Activated T-helper 1 cell treated with anti-CD3 and anti-CD28 coated beads, Interleukin-2, amount 50 U/mL, for 16 hours (primary cell): ENCODE measurements at places on chromosomes 1 and 21.
A peak's percentile ranks its signal among the peaks of the same experiment; 100 is the strongest.

DNA sequence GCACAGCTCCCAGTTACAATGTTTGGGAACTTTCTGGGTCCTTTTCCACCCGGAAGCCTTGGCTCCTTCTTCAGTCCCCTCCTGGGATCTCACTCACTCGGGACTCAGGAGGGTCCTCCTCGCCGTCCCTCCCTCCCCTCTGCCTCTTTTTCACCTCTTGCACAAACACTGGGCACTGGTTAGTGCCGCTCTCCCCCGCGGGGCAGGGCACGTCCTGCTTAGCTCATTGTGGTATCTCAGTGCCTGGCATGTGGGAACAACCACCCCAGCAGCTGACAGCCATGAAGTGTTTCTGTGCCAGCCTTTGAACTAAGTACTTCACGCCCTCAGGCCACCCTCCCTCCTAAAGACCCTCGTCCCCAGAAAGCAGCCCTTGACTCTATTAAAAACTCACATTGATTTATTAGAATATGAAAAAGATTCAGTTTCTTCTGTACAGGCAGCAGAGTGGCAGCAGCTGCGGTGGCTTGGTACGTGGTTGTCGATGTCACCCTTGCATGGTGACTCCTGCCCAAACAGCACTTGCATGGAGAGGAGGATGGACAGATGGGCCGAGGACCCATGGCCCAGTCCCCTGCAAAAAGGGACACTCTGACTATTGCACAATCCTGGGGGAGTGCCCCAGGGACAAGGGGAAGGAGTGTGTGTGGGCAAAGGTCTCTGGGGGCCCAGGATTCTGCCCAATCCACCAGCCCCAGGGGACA, 56.3 kb downstream of the SLC9A1 start:
- no peak for DNase-seq

GRCh38 chr1:229086091-229086490, 184.8 kb upstream of the RAB4A start:
- DNase-seq: no peak

DNA sequence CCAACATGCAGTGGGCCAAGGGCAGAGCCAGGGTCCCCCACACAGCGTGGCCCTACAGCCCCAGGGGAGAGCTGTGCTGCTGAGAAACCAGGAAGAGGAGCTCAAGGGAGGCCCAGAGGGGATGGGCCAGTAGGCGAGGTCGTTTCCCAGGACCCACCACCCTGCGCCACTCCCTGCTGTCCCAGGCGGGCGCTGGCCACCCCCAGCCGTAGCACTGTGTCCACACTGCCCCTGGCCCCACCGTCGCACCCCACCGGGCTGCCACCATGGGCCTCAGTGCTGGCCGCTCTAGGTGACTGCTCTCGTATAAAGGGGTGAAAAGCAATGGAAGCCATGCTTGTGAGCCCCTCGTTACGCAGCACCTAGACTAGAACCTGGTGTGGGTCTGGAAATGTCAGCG, 22.4 kb downstream of the NADK start:
- no peak for DNase-seq

DNA sequence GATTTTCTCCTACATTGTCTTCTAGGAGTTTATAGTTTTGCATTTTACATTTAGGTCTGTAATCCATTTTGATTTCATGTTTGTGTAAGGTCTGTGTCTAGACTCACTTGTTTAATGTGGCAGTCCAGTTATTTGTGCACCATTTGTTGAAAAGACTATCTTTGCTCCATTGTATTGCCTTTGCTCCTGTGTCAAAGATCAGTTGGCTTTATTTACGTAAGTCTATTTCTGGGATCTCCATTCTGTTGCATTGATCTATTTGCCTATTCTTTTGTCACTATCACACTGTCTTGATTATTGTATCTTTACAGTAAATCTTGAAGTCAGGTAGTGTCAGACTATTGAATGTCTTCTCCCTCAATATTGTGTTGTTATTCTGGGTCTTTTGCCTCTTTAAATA, 49.7 kb upstream of the RGS2 start:
- no peak for DNase-seq

DNA sequence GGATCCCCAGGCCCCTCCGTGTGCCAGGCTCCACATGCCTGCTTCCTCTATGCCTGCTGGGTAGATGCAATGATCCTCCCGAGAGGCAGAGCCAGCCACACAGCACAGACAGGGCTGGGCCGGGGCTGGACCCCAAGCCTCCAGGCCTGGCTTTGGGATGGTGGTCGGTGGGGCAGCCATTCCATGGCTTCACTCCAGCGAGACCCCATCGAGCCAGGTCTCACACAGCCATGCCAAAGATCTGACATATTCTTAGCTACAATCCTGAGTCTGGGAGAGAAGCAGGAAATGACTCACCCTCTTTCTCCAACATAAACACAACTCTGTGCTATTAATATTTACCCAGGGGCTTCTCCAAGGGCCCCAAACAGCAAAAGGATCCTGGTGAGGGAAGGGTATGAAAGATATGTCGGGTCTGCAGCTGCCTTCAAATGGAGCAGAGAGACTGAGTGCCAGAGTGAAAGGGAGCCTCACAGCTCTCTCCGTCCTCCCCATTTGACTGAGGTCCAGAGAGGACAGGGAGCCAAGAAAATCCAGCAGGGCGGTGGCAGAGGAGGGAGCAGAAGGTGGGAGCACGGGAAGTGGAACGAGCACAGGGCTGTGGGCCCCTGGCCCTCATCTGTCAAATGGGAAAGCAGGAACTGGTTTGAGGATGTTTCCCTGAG, 639.5 kb downstream of the MATN1 start:
- DNase-seq: no peak

GRCh38 chr21:25700741-25701140, 34.0 kb downstream of the ATP5PF start:
- DNase-seq: no peak

DNA sequence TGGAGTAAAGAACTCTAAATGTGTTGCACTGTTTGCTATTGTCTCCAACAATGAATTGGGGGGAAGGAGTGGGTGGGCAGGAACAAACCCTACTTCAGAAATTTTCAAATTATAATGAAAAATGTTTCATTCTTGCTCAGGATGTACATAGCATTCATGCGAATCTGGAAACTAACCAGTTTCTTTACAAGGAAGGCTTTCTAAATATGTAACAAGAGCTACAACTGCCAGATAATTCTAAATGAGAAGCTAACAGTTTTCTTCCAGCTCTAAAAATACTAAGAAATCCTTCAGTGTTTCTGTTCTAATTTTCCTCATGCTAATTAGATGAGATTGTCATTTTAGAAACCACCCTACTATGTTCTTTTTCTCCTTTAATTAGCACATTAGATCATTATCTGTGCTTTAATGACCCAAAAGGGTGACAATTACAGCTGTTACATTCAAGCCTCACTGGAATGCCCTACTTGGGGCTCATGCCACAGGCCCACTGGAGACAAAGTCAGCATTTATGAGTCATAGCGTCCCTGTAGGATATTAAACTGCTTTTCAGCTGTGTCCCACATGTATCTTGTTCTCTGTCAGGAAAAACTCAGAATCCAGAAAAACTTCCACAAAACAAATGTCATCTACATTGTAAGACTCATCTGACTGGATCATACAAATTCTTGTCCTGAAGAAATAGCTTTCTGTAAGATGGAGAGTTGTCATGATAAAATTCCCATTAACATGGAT, 804.6 kb upstream of the CXADR start:
- DNase-seq: no peak

DNA sequence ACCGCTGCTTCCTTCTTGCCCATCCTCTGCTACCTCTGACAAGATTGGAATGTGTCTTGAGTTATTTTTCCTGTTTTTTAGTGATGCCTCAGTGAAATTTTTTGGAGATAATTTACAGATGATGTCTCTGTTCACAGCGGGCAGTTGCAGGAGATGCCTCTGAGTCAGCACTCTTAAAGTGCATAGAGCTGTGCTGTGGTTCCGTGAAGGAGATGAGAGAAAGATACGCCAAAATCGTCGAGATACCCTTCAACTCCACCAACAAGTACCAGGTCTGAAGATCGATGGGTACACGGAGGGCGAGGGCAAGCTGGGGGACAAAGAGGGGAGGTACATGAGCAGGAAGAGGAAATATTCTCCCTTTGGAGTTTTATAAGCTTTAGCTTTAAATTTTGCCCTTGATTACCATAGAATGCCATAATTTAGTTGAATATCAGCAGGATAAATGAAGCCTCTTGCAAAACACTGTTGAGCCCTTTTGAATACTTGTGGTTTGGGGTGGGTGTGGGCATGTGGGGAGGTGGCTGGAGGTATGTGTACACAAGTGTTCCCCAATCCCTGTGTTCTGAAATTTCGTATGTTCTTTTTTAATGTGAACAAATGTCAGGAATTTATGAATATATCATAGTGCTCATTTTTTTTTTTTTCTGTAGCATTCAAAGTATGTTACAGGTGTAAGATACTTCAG, 19.8 kb downstream of the ATP1A1 start:
- no peak for DNase-seq

- DNase-seq: no peak
Measured at GRCh38 chr1:82813386-82813785, 1012.7 kb downstream of the ADGRL2 start.

DNA sequence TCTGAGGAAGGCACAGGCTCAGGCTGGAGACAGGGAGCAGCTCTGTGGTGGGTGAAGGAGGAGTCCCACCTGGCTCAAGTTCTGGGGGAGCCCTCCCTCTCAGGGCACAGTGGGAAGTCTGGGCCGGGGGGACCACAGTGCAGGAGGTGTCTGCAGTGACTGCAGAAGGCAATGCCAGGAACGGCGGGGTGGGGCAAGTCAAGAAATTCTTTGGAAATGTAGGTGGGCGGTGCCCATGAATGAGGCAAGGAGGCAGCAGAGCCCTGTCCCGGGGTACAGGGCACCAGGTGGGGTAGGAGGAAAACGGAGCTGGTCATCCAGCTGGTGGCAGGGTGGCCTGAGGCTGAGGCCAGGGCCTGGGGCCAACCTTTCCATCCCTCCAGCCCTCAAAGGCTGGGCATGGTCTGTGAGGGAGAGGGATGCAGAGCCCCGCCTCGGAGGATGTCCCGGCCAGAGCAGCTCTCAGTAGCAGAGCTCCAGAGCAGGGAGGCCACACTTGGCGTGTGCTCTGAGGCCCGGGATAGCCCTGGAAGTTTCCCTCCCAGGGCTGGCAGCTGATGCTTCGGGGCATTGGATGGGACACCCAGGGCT, 4.7 kb downstream of the TFF3 start:
- no peak for DNase-seq

- no peak for DNase-seq
Measured at GRCh38 chr1:31702836-31703404, 897 bp downstream of the COL16A1 start.

- peak; percentile 15 for DNase-seq
Measured at GRCh38 chr1:185595835-185596667, 138.1 kb upstream of the HMCN1 start.

DNA sequence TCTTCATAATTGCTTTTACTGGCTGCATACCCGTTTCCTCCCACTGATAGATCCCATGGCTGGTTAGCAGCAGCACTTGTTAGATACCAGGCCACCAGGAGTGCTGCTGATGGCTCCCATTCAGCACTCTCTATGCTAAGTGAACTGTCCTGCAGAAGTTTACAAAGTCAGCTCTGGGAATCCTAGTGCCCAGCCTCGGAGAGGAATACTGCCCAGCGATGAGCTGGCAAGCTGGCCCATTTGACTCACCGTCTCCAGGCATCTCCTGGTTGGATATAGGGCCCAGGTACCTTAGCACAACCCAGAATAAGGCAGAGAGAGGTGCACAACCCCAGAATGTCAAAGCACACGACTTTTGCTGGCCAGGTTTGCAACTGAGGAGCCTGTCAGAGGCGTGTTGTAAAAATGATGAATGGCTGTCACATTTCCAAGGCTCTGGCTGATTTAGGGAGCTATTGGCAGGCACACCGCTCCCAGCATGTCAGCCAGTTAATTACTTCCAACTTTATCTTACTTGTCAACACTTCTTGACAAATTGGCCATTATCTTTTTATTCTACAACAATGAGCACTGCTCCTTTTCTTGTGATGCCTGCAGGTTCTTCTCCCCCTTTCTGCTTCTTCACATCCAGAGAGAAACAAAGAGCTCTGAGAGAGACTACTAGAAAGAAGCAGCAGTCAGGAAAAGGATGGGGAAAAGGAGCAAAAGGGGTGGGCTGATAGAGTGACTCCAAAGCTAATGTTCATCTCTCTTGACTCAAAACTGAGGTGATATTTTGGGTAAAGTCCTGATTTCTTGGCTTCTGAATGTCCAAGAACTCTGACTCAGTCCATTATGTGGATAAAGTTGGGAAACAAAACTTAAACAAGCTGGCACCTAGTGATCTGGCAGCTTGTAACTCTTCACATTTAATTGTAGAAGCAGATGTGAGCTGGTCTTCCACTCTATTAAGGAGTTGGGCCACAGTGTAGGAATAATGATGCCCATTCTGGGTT, 10.8 kb upstream of the ANGPTL7 start:
- DNase-seq: no peak

- no peak for DNase-seq
Measured at GRCh38 chr21:27515676-27516075, 548.8 kb upstream of the ADAMTS5 start.

GRCh38 chr1:210132582-210132981, 100.0 kb upstream of the SERTAD4 start:
- DNase-seq: no peak

GRCh38 chr1:41696381-41696780, 211.9 kb upstream of the EDN2 start:
- DNase-seq: no peak

GRCh38 chr1:56890229-56890628, 35.6 kb downstream of the C8A start:
- no peak for DNase-seq

- no peak for DNase-seq
Measured at GRCh38 chr21:26148071-26148839, 22.3 kb downstream of the APP start.

DNA sequence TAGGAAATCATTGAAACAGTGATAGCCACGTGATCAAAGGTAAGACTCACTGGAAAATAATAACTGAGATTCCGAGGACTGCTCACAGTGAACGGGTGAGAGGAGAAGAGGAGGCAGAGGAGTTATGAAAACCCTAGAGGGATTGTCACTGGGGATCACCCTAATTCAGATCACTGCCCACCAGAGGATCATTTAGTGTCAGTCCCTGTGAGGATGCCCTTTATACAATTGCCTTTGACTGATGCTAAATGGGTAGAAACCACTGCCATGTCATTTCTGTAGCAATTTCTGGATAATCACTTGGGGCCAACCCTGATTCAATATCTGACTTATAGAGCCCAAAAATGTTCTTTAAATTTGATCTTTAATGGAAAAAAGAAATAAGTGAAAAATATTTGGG, 14.1 kb upstream of the VAV3 start:
- no peak for DNase-seq

DNA sequence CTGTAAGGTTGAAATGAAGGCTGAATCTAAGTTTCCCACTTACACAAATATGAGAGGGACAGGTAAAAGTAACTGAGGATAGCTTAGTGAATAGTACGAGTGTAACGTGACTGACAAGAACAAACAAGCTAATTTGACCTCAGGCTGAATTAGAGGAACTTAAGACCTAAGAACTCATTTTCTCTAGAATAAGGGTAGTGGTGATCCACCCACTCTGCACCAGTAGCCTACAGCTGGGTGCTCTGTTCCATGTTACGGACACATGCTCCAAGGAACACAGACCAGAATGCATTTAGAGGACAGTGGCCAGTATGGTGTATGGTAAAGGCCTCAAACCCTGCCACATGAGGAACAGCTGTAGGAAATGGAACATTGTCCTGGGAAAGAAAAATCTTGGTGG, 14.9 kb upstream of the TMEM9 start:
- DNase-seq: no peak

GRCh38 chr1:30780409-30780808, 22.8 kb upstream of the LAPTM5 start:
- DNase-seq: no peak
